ENCODE measurements at places on chromosomes 16 and 17. TPM values are rescaled to one million over a fixed set of nuclear protein-coding genes. Genes with fewer than 3 reads are reported as not detected.

DNA sequence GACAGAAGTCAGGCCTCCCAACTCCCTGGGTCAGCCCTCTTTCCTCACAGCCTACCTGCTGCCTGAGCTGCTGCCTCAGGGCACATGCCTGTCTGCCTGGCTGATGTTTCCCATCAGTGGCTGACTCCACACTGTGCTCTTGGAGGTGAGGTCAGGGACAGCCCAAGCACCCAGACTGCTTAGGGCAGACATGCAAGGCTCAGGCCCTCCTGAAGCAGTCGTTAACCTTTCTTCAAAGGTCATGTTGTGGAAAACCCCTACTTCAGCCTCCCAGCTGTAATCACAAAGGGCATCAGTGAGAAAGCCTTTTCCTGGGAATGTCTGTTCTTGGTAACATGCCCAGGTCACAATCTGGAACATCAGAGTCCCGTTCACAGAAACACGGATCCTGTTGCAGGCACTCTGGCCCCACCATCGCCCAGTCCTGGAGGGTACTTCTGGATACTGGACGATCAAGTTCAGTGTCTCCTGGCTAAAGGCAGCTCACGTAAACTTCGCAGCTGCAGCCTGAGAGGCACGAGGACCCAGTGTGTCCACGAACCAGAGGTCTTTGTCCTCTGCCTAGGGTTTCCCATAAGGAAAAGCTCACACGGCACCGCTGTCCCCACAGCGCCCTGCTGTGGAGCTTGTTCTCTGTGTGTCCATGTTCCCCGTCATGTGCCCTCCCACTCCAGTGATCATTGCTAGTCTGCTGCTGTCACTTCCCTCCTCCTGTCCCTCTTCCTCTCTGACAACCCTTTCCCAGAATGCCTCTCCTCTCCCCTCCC, 54.9 kb downstream of the GNAO1 start:
- DNase-seq = no peak
- no peak overlapping the region for H3K4me3 ChIP-seq
- H3K27me3 ChIP-seq = no peaks in the 10 kb centered on the region
- H3K27ac ChIP-seq = peak overlapping the region; percentile 34
- no peaks in the 10 kb centered on the region for H3K4me1 ChIP-seq

DNA sequence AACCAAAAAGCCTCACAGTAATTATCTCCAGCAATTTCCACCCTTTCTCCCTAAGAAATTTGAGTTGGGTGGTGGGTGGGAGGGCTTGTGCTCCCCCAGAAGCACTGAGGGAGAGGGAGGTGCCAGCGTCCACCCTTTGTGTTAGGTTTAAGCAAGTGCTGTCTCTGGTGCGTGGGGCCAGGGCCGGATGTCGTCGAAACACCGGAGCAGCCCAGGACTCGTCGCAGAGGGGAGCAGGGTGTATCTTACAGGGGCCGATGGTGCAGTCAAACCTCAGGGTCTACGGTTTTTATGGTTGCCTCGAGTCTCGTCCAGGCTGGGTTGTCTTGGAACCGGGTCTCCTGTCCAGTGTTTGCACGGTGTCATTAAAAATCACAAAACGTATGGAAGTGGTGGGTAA, 35.3 kb downstream of the METRNL start:
- H3K36me3 ChIP-seq = no peaks in the 10 kb centered on the region
- H3K27ac ChIP-seq = no peak overlapping the region
- no peaks in the 10 kb centered on the region for H3K27me3 ChIP-seq
- no peak for DNase-seq
- peaks cover 15% of the 10 kb centered on the region for H3K4me1 ChIP-seq
- no peak overlapping the region for H3K4me3 ChIP-seq

DNA sequence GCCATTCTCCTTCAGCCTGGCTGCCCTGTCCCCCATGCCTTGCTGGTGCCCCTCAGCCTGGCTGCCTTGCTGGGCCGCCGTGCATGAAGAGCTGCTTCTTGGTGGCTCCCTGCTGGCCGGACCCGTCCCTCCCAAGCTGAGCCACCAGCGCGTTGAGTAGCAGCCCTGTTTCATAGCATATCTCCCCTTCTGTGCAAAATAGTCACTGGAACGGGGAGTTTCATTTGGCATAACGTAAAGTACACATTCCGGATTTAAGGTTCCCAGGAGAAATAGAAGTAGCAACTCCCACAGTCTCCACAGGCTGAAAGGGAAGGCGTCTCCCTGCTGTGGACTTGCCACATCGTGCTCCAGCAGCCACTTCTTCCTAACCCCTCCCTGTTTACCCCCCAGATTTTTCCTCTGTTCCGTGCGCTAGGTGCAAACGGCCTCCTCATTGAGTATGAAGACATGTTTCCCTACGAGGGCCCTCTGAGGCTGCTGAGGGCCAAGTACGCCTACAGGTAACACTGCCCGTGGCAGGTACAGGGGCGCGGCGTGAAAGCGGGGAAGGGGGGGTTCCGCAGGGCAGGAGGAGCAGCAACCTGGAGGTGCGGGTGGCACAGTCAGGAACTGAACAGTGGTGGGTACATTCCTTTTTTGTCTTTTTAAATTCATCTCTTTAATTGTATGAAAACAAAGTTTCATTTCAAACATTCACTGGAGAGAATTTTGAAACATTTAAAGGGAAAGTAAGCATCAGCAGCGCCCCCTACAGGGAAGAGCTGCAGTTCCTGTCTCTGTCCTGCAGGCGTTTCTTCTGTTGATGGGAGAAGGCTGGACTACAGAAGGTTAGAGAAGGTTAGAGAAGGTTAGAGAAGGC, 5.8 kb upstream of the OGFOD3 start:
- no peaks in the 10 kb centered on the region for H3K27me3 ChIP-seq
- peak; percentile 25 for DNase-seq
- H3K4me3 ChIP-seq = no peak overlapping the region
- H3K27ac ChIP-seq = no peak overlapping the region

DNA sequence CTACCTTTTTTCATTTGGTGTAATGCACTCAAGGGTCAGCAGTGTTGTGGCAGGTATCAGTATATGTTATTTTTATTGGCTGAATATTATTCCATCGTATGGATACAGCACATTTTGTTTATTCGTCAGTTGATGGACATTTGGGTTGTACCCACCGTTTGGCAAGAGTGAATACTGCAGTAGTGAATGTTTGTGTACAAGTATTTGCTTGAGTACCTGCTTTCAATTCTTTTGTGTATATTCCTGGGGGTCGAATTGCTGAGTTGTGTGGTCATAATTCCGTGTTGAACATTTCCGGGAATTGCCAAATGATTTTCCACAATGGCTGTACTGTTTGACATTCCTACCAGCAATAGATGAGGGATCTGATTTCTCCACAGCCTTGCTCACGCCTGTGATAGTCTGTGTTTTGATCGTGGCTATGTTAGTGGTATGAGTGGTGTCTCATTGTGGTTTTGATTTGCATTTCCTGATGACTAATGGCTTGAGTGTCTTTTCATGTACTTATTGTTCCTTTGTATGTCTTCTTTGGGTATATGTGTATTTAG, 108.4 kb downstream of the OR1D5 start:
- no peaks in the 10 kb centered on the region for H3K4me1 ChIP-seq
- no peaks in the 10 kb centered on the region for H3K36me3 ChIP-seq
- H3K4me3 ChIP-seq = no peak overlapping the region
- no peak for DNase-seq
- no peaks in the 10 kb centered on the region for H3K27me3 ChIP-seq

DNA sequence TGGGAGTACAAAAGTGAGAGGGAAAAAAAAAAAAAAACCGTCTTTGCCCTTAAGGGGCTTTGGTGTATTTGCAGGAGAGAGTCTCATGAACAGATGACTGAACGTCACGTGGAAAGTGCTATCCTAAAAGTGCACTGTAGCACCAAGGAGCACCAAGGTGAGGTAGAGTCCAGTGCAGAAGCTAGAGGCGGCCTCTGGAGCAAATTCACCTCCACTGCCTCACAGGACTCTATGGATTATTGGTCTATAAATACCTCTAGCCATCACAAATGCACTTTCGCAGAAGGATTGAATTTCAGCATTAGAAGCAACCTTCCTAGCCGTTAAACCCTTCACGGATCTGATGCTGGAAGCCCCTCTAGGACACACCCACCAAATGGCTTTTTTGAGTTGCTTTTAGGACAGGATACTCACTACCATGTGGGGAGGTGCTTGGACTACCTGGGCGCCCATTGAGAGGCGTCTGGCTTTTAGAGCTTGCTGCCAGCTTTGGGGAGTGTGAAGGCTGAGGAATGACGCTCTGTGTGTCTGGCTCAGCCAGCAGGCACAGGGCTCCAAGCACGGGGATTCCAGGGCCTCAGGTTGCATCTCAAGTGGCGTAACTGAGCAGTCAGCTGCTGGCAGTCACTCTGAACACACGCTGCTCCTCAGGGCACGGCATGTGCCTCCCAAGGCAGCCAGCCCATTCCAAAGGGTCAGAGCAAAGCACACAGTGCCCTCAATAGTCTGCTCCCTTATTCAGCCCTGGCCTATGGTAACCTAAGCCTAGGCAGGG, 52.7 kb downstream of the CDRT4 start:
- H3K36me3 ChIP-seq = no peaks in the 10 kb centered on the region
- peak; percentile 82 for DNase-seq
- peaks cover 21% of the 10 kb centered on the region for H3K4me1 ChIP-seq
- no peak overlapping the region for H3K4me3 ChIP-seq
- H3K27ac ChIP-seq = peak overlapping the region; percentile 69
- no peaks in the 10 kb centered on the region for H3K27me3 ChIP-seq

GRCh38 chr16:83785455-83785854, 22.3 kb upstream of the HSBP1 start:
- peaks cover 3% of the 10 kb centered on the region for H3K4me1 ChIP-seq
- no peak overlapping the region for H3K4me3 ChIP-seq
- H3K27me3 ChIP-seq = no peaks in the 10 kb centered on the region
- DNase-seq = no peak
- H3K36me3 ChIP-seq = peaks cover 9% of the 10 kb centered on the region

DNA sequence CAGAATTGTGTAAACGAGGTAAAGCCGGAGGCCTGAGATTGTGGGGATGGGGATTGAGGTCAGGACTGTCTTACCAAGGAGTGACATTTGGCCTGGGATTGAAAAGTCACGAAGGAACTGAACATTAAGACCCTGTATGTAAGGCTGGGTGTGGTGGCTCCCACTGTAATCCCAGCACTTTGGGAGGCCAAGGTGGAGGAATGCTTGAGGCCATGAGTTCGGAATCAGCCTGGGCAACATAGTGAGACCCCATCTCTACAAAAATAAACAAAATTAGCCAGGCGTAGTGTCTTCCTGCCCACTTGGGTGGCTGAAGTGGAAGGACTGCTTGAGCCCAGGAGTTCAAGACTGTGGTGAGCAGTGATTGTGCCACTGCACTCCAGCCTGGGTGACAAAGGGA, 75.5 kb downstream of the JPH3 start:
- no peaks in the 10 kb centered on the region for H3K4me1 ChIP-seq
- no peak for DNase-seq
- H3K27me3 ChIP-seq = no peaks in the 10 kb centered on the region
- H3K36me3 ChIP-seq = no peaks in the 10 kb centered on the region

GRCh38 chr17:54494721-54495715, 405.6 kb upstream of the TOM1L1 start:
- no peaks in the 10 kb centered on the region for H3K27me3 ChIP-seq
- H3K4me1 ChIP-seq = no peaks in the 10 kb centered on the region
- H3K36me3 ChIP-seq = no peaks in the 10 kb centered on the region
- DNase-seq = no peak
- H3K27ac ChIP-seq = no peak overlapping the region

GRCh38 chr17:2136241-2136640, 81.3 kb downstream of the HIC1 start:
- peaks cover 15% of the 10 kb centered on the region for H3K4me1 ChIP-seq
- no peak for DNase-seq
- H3K27ac ChIP-seq = no peak overlapping the region
- H3K27me3 ChIP-seq = no peaks in the 10 kb centered on the region
- H3K4me3 ChIP-seq = no peak overlapping the region
- H3K36me3 ChIP-seq = no peaks in the 10 kb centered on the region

DNA sequence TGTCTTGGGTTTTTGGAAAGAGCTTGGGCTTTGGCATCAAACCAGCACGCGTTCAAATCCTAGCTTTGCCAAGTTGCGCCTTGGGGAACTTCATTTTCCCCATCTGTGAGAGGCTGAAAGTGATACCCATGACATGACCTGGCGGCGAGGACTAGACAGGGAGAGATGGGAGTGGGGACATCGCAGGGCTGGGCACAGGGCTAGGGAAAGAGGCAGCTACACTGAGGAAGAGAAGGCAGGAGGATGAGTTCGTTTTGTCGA, 202.9 kb downstream of the IRF8 start:
- H3K36me3 ChIP-seq = no peaks in the 10 kb centered on the region
- H3K4me3 ChIP-seq = no peak overlapping the region
- no peaks in the 10 kb centered on the region for H3K4me1 ChIP-seq
- no peak for DNase-seq
- peaks cover 15% of the 10 kb centered on the region for H3K27me3 ChIP-seq

GRCh38 chr17:79799174-79799537, 2.3 kb upstream of the CBX8 start:
- no peaks in the 10 kb centered on the region for H3K36me3 ChIP-seq
- no peak for DNase-seq
- H3K4me3 ChIP-seq = no peak overlapping the region
- no peak overlapping the region for H3K27ac ChIP-seq
- peaks cover 29% of the 10 kb centered on the region for H3K4me1 ChIP-seq
- peaks cover 63% of the 10 kb centered on the region for H3K27me3 ChIP-seq

TNP2 gene
- total RNA-seq = not detected

GSE1 gene
- 42.7 TPM for total RNA-seq

PRAC1 gene
- not detected for total RNA-seq
